ENCODE measurements at places on chromosomes 3 and 15.

- no peak for DNase-seq
Measured at GRCh38 chr3:143839980-143840379, 8.3 kb downstream of the SLC9A9 start.

- DNase-seq = no peak
Measured at GRCh38 chr3:106121491-106122289, 252.9 kb upstream of the CBLB start.

GRCh38 chr3:161230621-161231171 is 9.6 kb downstream of the NMD3 start:
- DNase-seq = no peak

DNA sequence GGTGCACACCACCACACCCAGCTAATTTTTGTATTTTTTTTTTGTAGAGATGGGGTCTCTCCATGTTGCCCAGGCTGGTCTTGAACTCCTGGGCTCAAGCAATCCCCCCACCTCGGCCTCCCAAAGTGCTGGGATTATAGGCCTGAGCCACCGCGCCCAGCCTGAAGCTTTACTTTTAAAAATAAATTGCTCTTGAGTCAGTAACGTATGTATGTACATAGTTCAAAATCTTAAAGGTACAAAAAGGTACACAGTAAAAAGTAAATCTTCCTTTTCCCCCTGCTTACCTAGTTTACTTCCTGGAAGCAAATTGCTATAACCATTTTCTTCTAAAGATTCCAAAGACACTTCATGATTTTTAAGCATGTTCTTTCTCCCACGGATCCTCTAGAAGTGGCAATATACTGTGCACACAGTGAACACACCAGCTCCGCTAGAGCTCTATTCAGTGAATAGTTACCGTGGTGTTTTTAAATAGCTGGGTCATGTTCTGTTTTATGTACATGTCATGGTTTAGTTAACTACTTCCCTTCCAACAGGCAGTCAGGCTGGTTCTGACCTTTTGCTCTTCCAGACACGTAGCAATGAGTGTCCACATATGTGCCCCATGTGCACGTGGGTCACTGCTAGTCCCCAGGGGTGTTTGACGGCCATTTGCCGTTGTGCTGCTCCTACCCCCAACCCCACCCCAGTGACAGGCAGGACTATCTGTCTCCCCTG is 82.1 kb downstream of the EEFSEC start:
- DNase-seq = no peak

GRCh38 chr3:152524198-152525140 is 255.7 kb downstream of the MBNL1 start:
- peak; percentile 17 for DNase-seq

DNA sequence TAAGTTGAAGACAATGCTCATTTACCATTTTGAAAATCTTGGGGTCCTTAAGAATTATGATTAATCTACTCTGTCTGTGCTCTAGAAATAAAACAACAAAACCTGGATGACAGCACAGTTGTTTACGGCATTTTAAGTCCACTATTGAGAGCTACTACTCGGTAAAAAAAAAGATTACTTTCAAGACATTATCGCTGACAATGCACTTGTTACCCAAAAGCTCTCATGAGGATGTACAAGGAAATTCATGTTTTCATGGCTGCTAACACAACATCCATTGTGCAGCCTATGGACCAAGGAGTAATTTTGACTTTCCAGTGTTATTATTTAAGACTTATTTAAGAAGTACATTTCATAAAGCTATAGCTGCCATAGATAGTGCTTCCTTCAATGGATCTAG is 221.3 kb downstream of the GRM7 start:
- DNase-seq = no peak

- DNase-seq = no peak
Measured at GRCh38 chr3:194054540-194054939, 81.4 kb upstream of the HES1 start.

- DNase-seq = no peak
Measured at GRCh38 chr3:29978036-29978435, 628.4 kb upstream of the TGFBR2 start.

DNA sequence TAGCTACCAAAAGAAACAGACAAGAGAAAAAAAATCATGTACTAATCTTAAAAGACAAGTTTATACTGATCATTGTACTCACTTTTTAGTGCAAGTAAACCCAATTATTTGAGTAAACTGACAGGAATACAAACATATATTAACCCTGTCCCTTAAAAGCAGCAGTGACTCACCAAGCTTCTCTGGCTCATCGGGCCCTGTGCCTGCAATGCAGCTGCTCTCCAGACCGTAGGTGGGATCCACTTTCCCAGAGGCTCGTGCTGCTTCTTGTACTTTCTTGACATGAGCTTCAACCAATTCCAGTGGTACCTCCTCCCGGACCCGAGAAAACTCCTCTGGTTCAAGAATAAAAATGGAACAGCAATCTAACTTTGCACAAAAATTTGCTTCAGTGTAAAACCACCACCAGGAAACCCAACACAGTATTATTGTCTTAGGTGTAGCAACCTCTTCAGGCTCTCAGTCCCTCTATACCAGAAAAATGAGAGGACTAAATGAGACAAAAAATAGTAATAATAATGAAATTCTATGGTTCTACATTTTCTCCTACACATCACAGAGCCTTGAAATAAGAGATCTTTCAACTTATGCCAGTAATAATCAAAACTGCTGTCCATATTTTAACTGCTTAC is 82.6 kb upstream of the CSPG5 start:
- no peak for DNase-seq

- DNase-seq = no peak
Measured at GRCh38 chr3:128378631-128379347, 87.9 kb downstream of the DNAJB8 start.

Data from AG09309 (cell line).